Occipital lobe (tissue), 3 donors: ENCODE measurements at places on chromosomes 16 and 17.

DNA sequence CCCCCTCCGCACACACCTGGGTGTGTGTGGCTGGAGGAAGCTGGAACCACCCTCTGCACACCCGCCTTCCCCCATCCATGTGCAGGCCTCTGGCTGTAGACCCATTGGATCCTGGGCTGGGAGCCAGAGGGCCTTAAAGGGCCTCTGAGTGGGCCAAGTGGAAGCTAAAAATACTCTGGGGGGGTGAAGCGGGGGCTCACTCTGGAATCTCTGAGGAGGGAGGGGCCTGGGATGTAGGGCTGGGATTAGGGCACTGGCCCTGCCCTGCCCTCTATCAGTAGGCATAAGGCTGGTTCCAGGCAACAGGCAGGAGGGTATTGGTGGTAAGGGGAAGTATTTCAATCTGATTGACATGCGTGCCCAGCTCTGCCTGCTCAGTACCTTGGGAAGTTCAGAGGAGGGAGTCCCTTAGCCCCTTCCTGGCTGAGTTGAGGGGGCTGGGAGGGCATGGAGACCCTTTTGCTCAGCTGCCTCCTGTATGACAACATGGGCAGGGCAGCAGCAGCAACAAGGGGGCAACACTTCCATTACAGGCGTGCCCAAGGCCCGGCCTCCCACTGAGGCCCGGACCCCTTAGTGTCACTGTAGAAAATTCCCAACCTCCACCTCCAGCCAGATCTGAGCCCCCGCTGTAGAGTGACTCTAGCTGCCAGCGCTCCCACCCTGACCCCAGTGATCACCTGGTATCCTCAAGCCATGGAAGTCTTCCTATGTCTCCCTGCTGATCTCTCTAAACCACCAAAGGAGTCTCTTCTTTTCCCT, 5.2 kb downstream of the ITGA3 start:
- no peak for DNase-seq

- DNase-seq = no peak
These were observed 1.0 kb downstream of the MSI2 start for GRCh38 chr17:57257195-57257894.

DNA sequence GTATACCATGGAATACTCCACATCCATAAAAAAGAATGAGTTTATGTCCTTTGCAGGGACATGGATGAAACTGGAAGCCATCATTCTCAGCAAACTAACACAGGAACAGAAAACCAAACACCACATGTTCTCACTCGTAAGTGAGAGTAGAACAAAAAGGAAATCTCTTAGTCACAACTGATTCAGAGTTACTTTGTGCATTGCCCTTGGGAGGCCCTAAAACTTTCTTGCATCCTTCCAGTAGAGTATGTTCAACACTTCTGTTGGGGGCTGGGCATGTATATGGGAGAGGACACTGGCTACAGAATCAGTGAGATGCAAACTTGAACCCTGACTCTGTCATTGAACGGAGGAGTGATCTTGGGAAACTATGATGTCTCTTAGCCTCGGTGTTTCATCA, 147.4 kb upstream of the IRX5 start:
- no peak for DNase-seq

DNA sequence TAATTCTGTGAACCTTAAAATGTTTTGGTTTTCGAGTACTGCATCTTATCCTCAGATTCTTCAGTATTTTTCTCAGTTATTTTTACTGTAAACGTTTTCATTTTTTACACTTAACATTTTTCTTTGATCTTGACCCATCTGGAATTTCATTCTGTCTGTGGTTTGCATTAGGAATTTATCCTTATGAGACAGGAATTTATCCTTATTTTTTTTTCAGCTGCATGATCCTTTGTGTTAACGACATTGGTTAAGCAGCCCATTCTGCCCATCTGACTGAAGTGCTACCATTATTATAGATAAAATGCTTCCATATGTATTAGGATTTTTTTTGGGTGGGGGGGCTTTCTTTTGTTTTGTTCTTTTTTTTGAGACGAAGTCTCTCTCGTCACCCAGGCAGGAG, 41.0 kb downstream of the SNX29 start:
- DNase-seq = no peak

GRCh38 chr16:57809276-57810196, 7.2 kb upstream of the KIFC3 start:
- DNase-seq = no peak

- DNase-seq = no peak
These were observed 224.1 kb upstream of the FOXF1 start for GRCh38 chr16:86285938-86286921.

DNA sequence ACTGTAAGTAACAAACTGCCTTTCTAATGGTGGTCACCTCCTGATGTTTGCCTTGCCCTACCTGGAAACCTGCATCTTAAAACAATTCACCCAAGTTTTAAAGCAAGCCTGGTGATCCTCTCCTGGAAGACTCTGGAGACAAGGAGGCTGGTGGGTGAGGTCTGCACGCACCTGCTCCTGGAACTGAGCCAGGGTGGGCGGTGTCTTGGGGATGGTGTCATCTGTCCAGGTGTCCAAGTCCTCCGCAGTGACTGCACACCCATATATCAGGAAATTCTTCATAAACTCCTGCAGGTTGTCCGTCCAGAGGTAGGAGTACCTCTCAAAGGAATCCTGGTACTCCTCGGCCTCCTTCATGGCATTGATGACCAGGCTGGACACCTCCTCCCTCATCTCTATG, 44.9 kb downstream of the DNAH17 start:
- no peak for DNase-seq

GRCh38 chr16:2432801-2433505, 3.7 kb downstream of the CCNF start:
- no peak for DNase-seq

GRCh38 chr16:31131841-31132271, 3.7 kb downstream of the PRSS8 start:
- no peak for DNase-seq

DNA sequence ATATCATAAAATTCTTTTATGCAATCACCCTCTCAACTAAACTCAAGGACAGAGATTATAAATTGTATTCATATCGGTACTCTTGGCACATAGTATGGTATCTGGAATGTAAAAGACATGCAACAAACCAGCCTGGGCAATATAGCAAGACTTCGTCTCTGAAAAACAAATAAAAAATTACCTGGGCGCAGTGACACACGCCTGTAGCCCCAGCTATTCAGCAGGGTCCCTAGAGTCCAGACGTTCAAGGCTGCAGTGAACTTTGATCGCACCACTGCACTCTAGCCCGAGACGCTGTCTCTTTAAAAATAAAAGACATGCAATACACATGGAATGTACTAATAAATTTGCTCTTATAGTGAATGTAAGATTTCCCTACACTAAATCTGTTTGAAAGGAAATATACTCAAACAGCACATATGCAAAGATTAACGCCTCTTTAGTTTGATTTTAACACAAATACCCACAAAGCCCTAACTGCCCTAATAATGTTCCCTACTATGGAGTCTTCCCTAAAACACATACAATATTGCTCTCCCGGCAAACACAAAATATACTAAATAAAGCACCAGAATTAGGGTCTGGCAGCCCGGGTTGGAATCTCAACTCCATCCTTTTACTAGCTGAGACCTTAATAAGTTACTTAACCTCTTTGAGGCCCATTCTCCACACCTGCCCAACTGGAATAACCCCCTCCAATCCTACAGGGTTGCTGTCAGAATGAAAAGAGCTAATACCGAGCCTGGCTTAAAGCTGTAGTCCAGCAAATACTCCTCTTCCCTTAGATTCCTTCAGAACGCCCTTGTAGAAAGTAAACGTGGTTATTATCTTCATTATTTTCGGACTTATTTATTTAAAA, 1.2 kb downstream of the ABCA5 start:
- no peak for DNase-seq

DNA sequence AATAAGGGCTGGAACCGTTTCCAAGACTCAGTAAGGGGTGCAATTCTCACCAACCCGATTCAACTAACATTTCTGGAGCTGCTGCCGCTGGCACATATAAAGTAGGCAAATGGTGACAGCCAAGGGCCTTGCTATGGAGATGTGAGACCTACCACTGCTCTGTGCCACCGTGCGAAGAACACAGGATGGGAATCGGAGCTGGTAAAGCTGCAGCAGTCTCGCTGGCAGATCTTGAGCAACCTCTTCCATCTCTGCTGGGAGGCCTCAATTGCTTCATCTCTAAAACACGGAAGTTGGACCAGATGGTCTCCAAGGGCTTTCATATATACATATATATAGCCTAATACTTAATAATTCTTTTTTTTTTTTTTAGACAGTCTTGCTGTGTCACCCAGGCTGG, 128.9 kb upstream of the RCVRN start:
- no peak for DNase-seq

DNA sequence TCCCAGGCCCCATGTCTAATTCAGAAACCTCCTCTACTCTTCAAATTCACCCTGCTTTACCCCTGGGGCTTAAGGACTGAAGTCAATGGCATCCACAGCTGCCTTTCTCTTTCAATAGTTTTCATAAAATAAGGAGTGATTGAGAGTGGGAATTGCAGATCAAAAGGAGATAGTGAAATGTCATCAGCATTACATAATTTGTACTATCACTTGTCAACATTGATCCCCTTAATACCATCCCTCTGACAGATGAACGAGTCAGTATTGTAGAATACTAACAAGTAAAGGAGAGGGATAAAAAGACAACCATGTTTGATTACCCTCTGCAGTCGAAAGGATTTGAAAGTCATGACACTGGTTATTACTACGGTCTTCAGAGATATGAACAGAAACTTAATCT, 212.4 kb downstream of the TMEM114 start:
- DNase-seq = no peak

DNA sequence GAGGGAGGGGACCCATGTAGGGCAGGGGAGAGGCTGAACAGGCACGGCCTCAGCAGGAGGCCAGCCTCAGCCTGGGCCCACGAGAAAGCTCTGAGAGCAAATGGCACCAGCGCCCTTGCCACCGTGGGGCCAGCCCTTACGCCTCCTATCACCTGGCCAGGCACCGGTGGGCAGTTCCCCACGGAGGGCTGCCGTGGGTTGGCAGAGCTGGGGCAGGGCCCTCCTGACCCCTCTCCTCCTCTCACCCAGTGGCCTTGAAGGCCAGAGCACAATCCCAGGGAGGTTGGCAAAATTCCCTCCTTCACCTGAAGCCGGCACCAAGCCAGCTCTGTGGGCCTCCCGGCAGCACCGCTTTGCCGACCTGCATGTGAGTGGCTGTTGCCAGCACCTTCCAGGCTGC, 53.1 kb upstream of the ENPP7 start:
- no peak for DNase-seq

- DNase-seq = no peak
These were observed 66.3 kb downstream of the CCT6B start for GRCh38 chr17:34894964-34895363.

DNA sequence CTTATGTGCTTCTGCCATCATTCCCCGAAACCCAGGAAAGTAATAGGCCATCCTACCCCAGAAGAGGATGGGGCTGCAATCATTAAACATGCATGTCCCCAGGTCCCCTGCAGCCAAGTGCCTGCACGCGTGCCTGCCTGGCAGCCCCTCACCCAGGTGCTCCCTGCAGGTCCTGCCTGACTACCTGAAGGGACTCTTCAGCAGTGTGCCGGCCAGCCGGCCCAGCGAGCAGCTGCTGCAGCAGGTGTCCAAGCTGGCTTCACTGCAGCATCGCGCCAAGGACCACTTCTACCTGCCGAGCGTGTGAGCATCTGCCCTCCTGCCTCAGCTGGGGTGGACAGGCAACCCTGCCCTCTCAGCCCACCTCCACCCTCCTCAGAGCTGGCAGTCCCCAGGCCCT, 16.2 kb upstream of the ALKBH5 start:
- no peak for DNase-seq

GRCh38 chr17:75494326-75494877, 20.9 kb downstream of the CASKIN2 start:
- DNase-seq = no peak

- DNase-seq = no peak
These were observed 23.6 kb downstream of the BMERB1 start for GRCh38 chr16:15457958-15458357.

- peak; percentile 17 for DNase-seq
These were observed 2.3 kb downstream of the VKORC1 start for GRCh38 chr16:31092330-31092729.

- no peak for DNase-seq
These were observed 13.7 kb downstream of the GJD3 start for GRCh38 chr17:40350689-40351358.

- DNase-seq = no peak
These were observed 21.9 kb downstream of the DNAI2 start for GRCh38 chr17:74295625-74296547.

- DNase-seq = no peak
These were observed 25.9 kb downstream of the BRIP1 start for GRCh38 chr17:61837175-61838051.

GRCh38 chr16:49542946-49543630, 169.5 kb downstream of the C16orf78 start:
- DNase-seq = no peak
